Iris pigment epithelial cell (primary cell): ENCODE measurements at places on chromosomes 16 and 17.

GRCh38 chr16:87961623-87962022 is 10.4 kb downstream of the BANP start:
- DNase-seq, result no peak

GRCh38 chr17:48725288-48726064 is 2.5 kb downstream of the PRAC2 start:
- no peak for DNase-seq

DNA sequence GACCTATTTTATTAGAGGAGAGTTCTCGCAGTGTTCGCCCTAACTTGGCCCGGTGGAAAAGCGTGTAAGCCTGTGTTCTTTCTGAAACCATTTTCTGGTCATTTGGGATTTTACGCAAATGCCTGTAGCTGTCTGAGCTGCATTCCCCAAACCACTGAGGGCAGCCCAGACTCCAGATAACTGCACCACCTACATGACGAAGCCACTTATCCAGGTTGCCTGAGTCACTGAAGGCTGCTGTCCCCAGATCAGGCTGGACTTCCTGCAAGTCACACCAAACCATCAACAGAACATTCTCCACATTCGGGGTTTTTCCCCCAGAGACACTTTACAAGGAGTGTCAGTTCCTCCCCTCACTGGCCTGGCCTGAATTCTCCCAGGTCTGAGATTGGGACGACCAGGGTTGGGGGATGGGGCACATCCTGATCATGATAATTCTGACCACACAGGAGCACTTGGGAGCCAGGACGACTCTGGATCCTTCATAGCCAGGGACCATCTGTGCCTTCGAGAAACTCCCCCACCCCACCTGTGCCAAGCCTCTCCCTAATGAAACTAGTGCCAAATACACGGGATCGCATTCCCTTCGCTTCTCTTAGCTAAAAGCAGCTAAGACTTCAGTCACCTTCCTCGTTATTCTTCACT is 2.3 kb downstream of the RPRML start:
- no peak for DNase-seq

- peak; percentile 79 for DNase-seq
These were observed 16.3 kb upstream of the CDH15 start for GRCh38 chr16:89155184-89155679.

DNA sequence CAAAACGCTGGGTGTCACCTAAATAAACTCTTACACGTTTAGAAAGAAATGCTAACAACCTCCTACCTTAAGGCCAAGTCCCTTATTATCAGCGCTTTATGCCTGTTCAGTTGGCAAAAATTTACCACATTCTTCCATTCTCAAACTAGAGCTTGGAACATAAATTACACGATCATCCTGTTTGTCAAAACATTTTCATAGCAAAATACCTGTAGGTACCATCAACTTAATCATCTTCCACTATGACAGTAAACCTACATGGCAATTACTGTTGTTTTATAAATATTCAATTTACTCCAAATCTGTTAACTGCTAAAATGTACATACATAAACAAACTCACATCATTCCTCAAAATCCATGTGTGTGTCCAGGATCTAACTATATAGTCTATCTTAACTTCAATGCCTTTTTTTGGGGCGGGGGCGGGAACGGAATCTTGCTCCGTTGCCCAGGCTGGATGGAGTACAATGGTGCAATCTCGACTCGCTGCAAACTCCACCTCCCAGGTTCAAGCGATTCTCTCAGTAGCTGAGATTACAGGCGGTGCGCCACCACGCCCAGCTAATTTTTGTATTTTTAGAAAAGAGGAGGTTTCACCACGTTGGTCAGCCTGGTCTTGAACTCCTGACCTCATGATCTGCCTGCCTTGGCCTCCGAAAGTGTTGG is 4.4 kb downstream of the RPL23 start:
- DNase-seq, result no peak

DNA sequence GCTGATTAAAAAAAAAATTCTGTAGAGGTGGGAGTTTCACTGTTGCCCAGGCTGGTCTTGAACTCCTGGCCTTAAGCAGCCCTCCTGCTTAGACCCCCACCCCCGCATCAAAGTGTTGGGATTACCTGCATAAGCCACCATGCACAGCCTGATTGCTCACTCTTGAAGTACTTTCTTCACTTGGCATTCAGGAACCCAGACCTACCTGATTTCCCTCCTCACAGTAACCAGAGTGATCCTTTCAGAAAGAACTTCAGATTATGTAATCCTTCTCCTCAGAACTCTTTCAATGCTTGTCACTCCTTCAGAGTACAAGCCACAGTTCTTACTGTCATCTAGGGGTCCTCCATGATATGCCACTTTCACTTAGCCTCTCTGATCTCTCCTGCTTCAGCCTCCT is 1.4 kb downstream of the EFCAB13 start:
- no peak for DNase-seq

GRCh38 chr17:48259694-48260291 is 152.2 kb downstream of the SNX11 start:
- peak; percentile 49 for DNase-seq

DNA sequence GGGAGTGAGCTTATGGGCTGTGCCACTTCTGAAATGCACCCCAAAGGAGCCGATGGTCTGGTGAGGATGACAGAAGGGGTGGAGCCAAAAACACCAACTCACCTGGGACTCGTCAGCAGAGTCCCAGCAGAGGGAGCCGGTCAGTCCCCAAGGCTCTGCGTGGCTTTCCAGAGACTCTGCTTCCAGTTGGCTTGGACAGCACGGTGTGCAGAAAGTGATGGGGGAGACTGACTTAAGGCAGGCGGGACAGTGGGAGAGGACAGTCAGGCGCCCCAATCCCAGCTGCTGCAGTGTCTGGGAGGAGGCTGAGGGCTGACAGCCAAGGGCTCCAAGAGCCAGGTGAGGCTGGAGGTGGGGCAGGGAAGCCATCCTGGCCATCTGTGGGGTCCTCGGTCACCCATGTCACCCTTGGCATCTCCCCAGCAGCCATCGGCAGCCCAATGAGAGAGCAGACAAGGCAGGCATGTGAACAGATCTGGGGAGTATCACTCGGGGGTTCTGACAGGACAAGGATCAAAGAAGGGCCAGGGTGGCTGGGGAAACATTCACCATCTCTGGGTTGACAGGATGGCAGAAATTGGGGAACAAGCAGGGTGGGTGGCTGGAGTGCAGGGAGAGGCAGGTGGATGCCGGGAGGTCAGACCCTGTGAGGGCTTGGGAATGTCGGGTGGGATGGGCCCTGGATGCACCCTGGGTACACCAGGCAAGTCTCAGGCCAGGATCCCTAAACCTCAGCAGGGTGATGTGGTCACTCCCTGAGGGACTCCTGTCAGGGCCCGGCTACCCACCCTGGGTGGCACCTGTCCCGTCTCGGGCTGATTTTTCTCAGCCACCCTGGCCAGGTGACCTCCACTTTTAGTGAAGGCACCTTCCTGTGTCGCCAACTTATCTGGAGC is 8.9 kb upstream of the KRTAP17-1 start:
- DNase-seq, result peak; percentile 9

DNA sequence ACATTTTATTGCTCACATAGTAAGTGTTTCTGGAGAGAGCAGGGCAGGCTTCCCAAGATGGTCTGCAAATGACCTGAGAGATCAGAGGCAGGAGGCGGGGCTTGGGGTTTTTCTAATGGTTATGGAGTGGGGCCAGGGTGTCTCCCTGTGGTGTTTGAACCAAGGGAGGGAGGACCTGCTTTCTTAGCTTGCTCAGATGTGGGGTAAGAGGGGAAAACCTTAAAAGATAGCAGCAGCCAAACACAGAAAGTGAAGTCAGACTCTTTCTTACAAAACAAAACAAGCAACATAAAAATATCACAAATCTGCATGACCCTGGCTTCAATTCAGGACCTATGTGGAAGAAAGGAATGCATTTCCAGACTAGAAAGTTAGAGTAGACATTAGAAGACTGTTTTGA is 22.9 kb upstream of the DNAJA2 start:
- peak; percentile 55 for DNase-seq

GRCh38 chr17:6079155-6079888 is 9.1 kb downstream of the WSCD1 start:
- no peak for DNase-seq

- DNase-seq, result no peak
These were observed 8.0 kb upstream of the KRT23 start for GRCh38 chr17:40945414-40945813.

GRCh38 chr17:9389111-9389527 is 186.5 kb downstream of the STX8 start:
- peak; percentile 99 for DNase-seq

- DNase-seq, result peak; percentile 48
These were observed 2.4 kb upstream of the RIPOR1 start for GRCh38 chr16:67526149-67526791.

DNA sequence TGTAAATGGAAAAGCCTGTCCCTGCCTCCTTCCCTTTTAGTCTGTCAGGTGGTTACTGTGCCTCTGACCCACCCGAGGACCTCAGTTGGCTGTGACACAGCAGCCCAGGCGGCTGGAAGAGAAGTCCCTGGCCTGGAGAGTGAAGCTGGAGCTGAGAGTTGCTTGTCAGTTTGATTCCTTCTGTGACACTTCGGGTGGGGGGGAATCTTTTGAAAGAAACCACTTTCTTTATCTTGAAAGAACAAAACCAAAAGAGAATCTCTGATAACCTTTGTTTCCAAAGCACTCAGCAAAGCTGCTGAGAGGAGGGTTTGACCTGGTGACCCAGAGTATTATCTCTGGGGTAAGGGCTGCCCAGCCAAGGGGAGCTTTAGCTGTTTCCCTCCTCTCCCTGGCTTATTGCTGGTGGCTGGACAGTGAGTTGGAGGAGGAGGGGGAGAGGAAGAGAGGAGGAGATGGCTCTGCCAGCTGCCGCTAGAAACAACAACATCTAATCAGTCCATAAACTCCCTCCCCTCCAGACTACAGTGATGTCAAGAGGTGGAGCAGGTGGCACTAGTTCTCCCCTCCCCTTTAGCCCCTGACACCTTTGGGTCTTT is 34.0 kb downstream of the YPEL2 start:
- DNase-seq, result peak; percentile 22

DNA sequence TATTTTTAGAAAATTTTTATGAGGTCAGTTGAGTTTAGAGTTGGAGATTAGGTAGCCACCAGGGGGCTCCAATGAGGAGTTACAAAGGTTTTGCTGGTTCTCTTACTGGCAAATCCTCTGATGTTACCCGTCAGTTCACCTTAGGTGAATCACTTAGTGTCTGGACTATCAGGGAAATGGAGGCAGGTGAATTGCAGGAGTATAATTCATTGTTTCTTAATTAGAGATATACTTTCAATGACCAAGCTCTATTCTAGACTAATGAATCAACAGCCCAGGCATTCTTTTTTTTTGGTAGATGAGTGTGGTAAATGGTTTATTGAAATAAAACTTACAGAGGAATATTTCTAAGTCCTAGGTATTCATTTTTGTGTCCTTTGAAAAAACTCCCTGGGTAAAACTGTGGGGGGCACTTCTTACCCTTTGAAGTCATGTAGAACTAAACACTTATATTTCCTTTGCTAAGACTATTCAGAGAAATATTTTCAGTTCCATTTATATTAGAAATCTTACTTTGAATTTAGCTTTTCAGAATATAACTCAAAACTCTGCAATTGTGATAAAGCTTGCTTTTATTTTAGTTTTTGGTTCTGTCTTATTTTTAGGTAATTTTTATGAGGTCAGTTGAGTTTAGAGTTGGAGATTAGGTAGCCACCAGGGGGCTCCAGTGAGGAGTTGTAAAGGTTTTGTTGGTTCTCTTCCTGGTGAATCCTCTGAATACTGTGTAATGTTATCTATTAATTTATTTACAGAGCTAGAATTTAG is 17.7 kb downstream of the PSMD11 start:
- DNase-seq, result peak; percentile 72

GRCh38 chr17:73341350-73342049 is 29.7 kb upstream of the CDC42EP4 start:
- no peak for DNase-seq

DNA sequence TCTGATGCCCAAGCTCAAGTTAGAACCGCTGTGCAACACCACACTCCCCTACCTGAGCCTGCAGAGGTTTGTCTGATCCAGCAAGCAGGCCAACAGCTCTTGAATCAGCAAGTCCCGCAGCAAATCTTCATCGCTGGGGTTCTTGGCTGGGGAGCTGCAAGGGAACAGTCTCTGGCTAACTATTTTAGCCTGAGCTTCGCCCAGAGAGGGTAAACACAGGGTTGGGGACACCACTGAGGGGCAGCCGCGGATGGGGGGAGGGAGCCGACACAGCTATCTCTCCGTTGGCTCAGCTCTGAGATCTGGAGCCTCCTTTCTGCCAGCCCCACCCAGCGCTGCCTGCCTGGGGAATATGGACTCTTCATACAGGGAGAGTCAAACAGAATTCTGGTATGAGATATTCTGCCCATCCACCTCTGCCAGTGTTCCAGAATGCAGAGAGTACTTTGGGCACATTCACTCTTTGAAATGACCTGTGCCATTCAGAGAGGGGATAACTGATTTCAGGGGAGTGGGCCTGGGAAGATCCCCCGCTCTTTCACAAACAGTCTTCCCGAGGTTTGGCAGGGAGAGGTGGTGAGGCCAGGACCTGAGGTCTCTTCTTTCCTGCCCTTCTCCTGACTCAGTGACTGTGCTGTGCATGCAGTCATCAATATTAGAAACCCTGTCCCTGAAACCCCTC is 7.4 kb downstream of the GIP start:
- DNase-seq, result no peak

DNA sequence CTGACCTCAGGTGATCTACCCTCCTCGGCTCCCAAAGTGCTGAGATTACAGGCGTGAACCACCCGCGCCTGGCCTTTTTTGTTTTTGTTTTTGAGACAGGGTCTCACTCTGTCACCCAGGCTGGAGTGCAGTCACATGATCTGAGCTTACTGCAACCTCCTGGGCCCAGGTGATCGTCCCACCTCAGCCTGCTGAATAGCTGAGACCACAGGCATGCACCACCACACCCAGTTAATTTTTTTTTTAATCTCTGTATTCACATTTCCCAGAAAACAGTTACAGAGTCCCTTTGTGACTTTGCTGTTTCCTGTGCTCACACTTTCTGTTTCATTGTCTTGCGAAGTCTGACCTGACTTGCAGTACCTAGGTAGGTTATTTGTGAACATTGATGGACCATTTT is 2.7 kb downstream of the CLUAP1 start:
- DNase-seq, result no peak

DNA sequence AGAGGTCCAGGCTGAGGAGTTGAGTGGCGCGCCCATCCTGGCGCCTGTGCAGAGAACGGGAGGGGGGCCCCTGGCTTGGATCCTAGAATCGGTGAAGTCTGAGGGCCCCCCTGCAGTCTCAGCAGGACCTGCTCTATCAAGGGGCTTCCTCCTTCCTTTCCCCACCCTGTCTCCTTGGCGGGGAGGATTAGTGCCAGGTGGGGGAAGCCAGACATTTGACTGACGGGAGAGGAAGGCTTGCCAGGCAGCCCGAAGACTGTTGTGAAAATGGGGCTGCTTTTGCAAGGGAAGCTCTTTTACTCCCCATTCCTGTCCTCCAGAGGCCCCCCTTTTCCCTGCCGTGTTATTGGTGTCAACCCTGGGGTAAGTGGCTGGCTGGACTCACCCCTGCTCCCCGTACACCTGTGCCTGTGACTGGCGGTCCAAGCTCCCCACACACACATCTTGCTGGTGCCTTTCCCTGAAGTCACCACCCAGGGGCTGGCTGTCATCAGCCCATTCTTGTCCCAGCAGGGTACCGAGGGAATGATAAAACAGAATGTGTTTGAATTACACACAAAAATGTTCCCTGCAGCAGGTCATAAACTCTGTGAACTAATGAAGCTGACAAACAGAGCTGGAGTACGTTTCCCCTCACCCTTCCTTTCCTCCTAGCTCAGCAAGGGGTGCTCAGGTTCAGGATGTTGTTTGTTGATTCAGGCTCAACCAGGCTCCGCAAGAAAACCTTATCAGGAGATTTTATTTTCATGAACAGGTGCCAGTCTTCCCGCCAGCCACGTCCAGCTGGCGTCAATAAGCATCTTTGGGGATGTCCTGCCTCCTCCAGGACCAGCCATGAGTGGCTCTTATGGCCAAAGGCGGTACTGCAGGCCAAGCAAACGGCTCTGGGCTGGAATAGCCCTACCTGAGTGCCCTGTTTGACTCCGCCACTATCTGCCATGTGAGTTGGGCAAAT is 4.4 kb upstream of the ARMC7 start:
- peak; percentile 52 for DNase-seq
